ENCODE measurements at places on chromosomes 5 and 9.

- no peak for DNase-seq
Observed at GRCh38 chr9:71042448-71042990, 78.9 kb downstream of the TRPM3 start.

GRCh38 chr5:10331341-10331796 lies 22.1 kb upstream of the MARCHF6 start:
- no peak for DNase-seq

- DNase-seq = no peak
Observed at GRCh38 chr9:121350993-121351561, 19.0 kb downstream of the STOM start.

- DNase-seq = peak; percentile 22
Observed at GRCh38 chr5:94778732-94779131, 160.3 kb downstream of the SLF1 start.

Measured in SK-N-DZ (cell line).